ENCODE measurements at places on chromosomes 3 and 15.

DNA sequence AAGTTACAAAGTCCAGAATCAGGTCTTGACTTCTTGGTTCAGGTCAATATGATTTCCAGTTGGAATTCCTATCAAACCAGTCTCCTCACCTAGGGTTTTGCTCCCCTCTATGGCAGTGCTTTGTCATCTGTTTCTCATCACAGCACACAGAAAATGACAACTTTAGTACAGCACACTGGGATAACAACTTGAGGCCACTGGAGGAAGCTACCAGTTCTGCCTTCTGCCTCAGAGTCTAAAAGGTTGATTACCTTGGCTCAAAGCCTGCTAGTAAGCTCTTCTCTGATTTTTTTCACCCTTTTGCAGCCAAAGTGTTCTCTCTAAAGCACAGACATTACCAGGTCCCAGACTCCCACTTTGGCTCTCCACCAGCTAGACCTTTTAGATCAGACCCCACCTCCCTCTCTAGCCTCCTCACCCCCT is 24.8 kb upstream of the TRIM59 start:
- no peak for DNase-seq

- no peak for DNase-seq
Observed at GRCh38 chr3:141408596-141408995, 40.3 kb downstream of the ZBTB38 start.

- no peak for DNase-seq
Observed at GRCh38 chr15:63323798-63324563, 46.6 kb downstream of the APH1B start.

DNA sequence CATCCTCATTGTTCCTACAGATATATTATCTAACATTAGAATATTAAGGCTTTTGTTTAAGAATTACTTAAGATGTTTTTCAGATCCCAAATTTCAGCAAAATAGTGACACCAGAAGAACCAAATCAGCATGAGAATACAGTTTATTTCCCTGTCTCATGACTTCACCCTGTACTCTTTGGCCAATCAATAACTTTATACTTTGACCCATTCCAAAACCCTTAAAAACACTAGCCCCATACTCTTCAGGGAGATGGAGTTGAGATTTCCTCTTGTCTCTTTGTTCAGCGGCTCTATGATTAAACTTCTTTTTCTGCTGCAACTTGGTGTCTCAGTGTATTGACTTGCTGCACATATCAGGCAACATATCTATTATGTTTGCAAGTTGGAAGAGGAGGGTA is 207.7 kb downstream of the ZBBX start:
- no peak for DNase-seq

- no peak for DNase-seq
Observed at GRCh38 chr3:46609944-46610722, 2.2 kb upstream of the FAM240A start.

GRCh38 chr3:182967218-182968204 is 12.8 kb downstream of the DCUN1D1 start:
- no peak for DNase-seq

DNA sequence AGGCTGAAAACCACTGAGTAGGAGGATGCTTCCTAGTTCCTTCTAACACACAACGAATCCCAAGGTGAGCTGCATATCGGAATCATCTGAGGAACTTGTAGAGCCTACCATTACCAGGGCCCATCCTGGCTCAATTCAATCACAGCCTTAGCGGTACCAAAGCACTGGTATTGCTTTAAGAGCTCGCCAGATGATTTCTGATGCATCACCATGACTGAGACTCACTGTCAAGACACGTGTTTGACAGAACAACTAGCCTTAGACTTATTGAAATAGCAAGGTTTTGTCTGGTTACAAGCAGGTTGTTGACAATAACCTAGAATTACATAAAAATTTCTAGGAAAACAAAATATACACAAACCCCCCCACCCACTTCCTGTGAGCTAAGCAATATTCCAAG is 68.5 kb downstream of the CBLB start:
- no peak for DNase-seq

GRCh38 chr3:172074032-172074431 is 34.7 kb downstream of the FNDC3B start:
- no peak for DNase-seq

- DNase-seq: no peak
Observed at GRCh38 chr15:28107111-28107903, 8.2 kb upstream of the OCA2 start.

- no peak for DNase-seq
Observed at GRCh38 chr15:69127306-69127705, 33.1 kb upstream of the GLCE start.

GRCh38 chr15:79904271-79904670 is 7.5 kb upstream of the MTHFS start:
- no peak for DNase-seq

DNA sequence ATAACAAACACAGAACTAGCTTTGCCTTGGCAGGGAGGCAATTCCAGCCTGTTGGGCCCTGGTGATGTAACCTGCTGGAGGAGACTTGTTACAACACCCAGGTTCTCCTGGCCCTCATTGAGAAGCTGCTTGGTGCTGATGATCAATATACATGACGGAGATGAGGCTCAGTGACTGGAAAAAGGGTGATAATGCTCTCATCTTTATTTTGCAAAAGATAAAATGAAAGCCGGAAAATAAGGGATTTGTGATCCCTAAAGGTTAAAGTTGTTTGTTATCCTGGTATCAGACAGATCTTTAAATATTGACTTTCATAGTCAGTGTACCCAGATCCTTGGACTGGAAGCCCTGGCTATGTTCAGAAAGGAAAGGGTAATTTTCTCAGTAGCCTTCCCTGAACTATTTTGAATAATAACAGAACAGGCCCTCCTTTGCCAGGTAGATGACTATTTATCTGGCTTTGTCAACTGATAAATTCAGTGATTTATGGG is 118.9 kb upstream of the MEIS2 start:
- no peak for DNase-seq

GRCh38 chr3:59381282-59381681 is 331.5 kb upstream of the CFAP20DC start:
- DNase-seq: peak; percentile 21

Measured in T-helper 2 cell (primary cell).